Lower leg skin (tissue), 4 donors: ENCODE measurements at places on chromosomes 7 and 10. TPM values are rescaled to one million over a fixed set of nuclear protein-coding genes. Genes with fewer than 3 reads are reported as not detected.

GRCh38 chr7:86776136-86776535 is 132.4 kb downstream of the GRM3 start:
- DNase-seq = no peak

NKX2-3 gene
- not detected for total RNA-seq

NACAD gene
- 0.89 TPM for total RNA-seq

PODXL gene
- total RNA-seq = 4.3 TPM

DNA sequence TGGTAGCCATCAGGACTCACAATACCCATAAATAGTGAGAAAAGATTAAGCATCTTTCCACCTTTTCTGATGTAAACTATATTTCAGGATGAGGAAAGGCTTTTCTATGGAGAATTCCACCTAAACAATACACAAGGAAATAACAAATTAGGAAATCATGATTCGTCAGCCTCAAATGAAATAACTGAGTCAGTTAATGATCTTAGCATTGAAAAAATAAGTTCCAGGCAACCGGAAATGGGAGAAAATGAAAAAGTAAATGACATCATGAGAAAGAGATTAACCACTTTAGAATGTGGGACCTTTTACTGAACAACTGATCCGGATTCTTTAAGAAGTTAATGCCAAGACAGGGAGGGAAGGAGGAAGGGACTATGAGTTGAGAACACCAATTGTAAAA is 742.3 kb downstream of the TNS3 start:
- no peak for DNase-seq

TYW1B gene
- 5.3 TPM for total RNA-seq

- no peak for DNase-seq
Observed at GRCh38 chr7:80232979-80233724, 98.5 kb downstream of the GNAI1 start.

DNA sequence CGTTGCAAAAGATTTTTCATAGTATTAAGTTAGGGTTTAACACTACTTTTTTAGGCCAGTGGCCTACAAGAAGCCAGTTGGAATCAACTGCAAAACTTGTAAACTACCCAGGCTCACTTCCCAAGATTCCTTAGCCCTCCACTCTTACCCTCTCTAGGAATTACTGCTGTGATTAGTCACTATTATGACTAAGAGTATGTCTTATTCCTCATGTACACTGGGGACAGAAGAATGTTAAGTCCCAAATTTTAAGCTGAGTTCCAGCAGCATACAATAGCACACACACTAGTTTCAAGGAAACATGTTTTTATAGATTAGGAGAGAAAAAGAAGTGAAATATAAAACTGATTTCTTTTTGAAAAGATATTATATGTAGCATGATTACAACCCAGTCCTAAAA is 42.8 kb downstream of the FBXL13 start:
- no peak for DNase-seq
